Hair follicle dermal papilla cell (primary cell): ENCODE measurements at places on chromosomes 4 and X. TPM values are rescaled to one million over a fixed set of nuclear protein-coding genes. Genes with fewer than 3 reads are reported as not detected.

Gene UCP1
- total RNA-seq = not detected in 2 replicates

Gene GAGE12J
- not detected in 2 replicates for total RNA-seq

Gene MANBA
- 31.1 and 40.2 TPM in 2 replicates for total RNA-seq

Gene PCDH7
- total RNA-seq = 18.7 and 37.8 TPM in 2 replicates

Gene CD40LG
- not detected in 2 replicates for total RNA-seq

Gene GAGE13
- total RNA-seq = not detected in 2 replicates

Gene TEX13B
- total RNA-seq = not detected in 2 replicates

Gene CSAG3
- not detected in 2 replicates for total RNA-seq

Gene PAGE5
- total RNA-seq = not detected in 2 replicates

Gene SYNPO2
- total RNA-seq = 29.0 and 68.6 TPM in 2 replicates

Gene FHIP1A
- 0.85 and 1.6 TPM in 2 replicates for total RNA-seq

Gene GAGE2A
- total RNA-seq = not detected in 2 replicates

Gene FRMD7
- 0.12 and 0.65 TPM in 2 replicates for total RNA-seq

Gene SPOCK3
- total RNA-seq = not detected in 2 replicates

Gene EDA
- total RNA-seq = 1.8 and 2.6 TPM in 2 replicates

Gene NPFFR2
- total RNA-seq = not detected in 2 replicates

Gene HMX1
- total RNA-seq = 0.16 TPM in 1 of 2 replicates, not detected in the other

Gene C4orf50
- not detected in 2 replicates for total RNA-seq
